ENCODE measurements at places on chromosomes 12 and 14.

- no peak for DNase-seq
Observed at GRCh38 chr12:109736552-109737108, 23.0 kb downstream of the FAM222A start.

DNA sequence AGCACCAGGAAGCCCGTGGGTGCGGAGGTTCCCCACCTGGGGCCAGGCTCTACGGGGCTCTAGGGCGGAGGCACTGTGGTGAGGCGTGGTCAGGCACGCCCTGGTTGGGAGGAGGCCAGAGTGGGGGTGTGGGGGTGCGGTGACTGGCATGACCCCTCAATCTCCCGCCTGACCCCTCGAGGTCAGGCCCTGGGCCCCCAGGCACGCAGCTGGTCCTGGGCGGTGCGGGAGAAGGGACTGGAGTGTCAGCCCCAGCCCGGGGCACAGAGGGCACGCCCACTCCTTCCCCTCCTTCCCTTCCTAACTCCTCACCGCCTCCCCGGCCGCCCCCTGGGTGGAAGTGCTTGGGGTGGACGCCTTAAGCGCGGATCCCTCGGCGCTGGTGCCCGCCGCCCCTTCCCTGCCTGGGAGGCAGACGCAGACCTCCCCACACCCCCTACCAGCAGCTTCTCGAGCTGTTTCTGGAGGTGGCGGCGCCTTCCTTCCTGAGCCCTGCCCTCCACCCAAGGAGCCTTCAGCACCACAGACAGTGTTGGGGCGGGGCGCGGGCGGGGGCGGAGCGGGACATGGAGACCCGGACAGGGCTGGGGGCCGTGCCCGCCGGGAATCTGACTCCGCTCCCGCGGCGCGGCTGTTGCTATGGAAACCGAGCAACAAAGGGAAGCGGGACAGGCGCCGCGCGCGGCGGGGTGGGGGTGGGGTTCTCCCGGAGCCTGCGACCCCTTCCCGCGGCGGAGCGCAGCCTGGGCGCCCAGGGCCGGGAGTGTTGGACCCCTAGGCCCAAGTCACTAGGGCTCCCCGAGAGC, 741 bp upstream of the CRIP2 start:
- peak; percentile 81 for DNase-seq

DNA sequence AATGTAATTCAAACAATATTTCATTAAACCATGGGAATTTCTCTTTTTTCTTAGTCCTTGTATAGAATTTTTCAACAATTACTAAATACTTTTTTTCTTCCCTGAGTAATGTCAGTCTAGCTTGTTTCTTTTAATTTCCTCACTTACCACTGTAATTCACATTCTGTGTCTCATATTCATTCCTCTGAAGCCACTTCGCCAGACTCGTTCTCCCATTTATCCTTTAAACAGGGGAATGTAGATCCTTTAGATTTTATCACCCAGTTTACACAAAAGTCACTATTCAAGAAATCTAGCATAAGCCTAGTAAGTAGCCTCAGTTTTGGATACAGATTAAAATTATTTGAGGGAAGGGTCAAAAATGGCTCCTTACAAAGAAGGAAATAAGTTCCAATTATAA, 6.8 kb downstream of the USP15 start:
- DNase-seq, result no peak

DNA sequence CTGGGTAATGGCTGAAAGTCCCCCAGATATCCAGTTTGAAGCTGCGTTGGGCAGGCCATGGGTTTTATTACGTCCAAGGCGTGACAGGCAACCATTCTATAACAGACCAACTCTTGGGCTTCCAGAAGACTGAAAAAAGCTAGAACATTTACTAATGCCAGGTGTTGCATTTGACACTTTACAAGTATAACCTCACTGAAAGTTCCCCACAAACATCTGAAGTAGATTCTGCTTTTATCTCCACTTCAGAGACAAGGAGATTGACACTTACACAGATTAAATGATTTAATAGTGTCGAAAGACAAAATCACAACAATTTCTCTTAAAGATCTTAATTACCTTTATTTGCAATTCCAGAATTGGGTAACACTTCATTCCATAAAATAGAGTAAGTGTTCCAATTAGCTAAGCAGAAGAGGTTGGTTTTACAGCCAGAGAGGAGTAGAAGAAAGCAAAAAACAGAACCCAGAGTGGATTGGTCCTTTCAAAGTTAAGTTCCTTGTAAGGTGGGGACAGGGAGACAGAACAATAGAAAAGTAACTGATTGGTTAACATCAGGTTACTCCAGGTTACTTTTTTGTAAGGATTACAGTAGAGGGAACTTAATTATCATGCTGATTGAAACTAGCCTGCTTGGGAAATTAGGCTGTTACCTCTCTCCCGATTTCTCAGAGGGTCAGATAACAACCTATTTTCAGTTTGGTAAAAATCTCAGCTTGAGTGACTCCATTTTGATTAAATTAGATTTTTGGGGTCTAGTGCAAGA, 11.3 kb downstream of the SOCS2 start:
- no peak for DNase-seq

DNA sequence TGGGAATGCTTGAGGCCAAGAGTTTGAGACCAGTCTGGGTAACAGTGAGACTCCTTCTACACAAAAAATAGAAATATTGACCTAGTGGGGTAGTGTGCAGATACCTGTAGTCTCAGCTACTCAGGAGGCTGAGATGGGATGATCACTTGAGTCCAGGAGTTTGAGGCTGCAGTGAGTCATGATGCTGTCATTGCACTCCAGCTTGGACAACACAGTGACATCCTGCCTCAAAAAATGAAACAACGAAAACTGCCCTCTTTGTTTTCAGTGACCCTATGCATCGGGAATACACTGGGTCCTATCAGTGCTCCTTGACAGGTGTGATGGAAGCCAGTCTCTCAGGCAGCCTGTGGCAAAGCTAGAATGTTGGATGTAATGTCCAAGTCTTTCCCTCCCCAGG, 311.5 kb upstream of the OR4E1 start:
- no peak for DNase-seq

DNA sequence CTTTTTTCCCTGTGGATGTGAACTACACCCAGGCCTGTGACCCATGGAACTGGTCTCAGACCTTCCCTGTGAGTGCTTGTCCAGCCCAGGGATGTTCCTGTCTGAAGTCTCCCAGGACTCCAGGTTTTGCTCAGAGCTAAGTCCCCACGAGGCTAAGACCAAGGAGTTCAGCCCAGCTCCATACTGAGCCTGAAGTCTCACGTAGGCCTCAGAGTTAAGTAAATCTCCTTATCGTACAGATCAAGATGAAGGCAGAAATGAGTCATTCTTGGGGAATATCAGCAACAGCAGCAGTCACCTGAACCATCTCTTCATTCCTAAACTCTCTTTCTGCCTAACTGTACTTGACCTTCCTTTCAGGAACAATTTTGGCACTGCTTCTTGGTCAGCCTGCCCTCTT, 139.8 kb downstream of the ANO6 start:
- no peak for DNase-seq

DNA sequence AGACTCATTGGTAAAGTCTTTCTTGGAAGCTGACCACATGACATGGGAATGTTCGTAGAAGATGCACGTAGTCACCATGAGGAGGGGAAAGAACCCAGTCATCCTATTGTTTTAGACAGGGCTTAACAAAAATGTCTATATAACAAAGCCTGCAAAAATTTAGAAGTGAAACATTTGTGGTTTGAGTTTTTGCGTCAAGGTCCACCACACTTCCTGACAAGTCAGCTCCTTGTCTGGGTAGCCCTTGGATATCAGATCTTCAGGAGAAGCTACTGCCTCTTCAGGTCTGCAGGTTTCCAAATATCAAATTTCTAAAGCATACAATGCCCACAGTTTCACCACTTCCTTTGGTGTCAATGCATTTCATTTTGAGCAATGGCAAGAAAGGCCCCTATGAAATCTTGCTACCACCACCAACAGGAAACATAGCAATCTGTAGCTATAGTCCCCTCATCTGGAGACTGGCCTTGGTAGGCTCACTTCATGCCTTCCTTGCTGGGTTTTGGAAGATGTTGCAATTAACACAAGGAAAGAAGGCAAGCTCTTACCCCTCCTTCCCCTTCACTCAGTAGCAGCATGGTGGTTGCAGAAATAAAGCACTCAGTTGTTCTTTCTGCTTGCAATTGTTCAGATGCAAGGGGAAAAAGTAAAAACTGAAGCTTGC, 235.2 kb downstream of the PCNX1 start:
- peak; percentile 36 for DNase-seq

DNA sequence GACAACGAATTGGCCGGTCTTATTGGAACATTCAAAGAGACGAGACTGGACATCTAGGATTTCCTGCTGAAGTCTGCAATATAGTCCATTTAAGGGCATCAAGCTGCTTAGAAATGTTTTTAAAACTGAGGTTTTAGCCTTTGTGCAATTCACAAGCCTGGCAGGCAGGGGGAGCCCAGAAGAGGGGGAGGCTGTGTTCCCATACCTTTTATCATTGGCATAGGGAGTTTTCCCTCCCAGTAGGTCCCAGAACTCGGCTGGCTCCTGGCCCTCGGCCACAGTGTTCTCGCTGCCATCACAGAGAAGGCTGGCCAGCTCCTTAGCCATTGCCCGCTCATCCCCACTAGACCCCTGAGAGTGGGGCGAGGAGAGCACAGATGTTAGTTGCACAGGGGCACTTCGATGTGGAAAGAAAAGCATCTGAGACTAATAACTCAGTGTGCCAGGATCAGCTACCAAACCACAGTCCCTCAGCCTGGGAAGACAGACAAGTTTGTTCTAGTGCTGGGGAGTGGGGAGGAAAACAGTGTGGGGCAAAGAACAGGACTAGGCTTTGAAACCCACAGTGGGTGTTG, 15.1 kb downstream of the AVIL start:
- peak; percentile 38 for DNase-seq

- DNase-seq, result no peak
Observed at GRCh38 chr14:89574420-89574819, 157.4 kb upstream of the FOXN3 start.

DNA sequence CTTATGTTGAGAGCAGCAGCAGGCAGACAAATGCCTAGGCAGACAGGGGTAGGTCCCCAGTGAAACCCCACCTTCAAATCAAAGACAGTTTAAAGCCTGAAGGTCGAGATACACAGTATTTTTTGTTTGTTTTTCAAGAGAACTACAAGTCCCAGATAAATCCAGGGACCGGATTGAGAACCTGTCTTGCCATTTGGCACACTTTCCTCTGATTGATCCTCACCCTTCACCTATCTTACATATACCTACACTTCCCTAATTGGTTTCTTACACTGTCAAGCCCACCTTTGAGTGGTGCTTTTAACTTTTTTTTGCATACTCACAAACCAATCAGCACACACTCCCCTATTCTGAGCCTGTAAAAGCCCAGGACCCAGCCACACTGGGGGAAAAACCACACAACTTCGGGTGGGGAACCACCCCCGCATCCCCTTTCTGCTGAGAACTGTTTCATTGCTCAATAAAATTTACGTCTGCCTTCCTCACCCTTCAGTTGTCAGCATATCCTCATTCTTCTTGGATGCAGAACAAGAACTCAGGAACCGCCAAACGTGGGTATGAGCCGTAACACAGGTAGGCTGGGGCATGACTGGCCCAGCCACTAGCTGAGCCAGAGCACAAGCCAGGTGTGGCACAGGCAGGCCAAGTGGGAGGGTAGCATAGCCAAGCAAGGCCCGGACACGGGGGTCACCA, 11.1 kb downstream of the DICER1 start:
- DNase-seq, result no peak

DNA sequence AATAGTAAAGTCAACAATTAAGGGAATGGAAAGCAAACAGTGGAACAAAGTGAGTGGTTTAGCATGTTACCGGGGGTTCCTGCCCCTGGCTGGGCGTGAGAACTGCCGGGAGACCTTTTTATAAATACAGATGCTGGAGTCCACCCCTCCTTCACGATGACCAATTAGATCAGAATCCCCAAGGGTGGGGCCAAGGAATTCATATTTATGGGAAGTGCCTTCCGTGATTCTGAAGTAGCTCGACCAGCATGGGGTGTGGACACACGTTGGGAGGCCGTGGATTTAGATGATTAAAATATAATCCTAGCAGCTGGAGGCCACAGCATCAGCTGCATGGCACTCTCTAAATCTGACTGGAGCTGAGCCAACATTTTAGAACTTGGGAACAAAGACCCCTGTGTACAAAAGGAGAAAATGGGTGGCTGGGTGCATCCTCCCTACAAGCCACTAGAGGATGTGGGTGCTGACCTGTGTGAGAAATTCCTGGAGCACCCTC, 87.9 kb downstream of the SRRM4 start:
- DNase-seq, result no peak

GRCh38 chr12:127830065-127830460, 436.9 kb upstream of the TMEM132C start:
- no peak for DNase-seq

- no peak for DNase-seq
Observed at GRCh38 chr14:104355101-104356019, 217.0 kb downstream of the KIF26A start.

- peak; percentile 57 for DNase-seq
Observed at GRCh38 chr14:60349663-60350365, 100.8 kb downstream of the PPM1A start.

GRCh38 chr14:96052541-96053247, 13.5 kb downstream of the C14orf132 start:
- no peak for DNase-seq

DNA sequence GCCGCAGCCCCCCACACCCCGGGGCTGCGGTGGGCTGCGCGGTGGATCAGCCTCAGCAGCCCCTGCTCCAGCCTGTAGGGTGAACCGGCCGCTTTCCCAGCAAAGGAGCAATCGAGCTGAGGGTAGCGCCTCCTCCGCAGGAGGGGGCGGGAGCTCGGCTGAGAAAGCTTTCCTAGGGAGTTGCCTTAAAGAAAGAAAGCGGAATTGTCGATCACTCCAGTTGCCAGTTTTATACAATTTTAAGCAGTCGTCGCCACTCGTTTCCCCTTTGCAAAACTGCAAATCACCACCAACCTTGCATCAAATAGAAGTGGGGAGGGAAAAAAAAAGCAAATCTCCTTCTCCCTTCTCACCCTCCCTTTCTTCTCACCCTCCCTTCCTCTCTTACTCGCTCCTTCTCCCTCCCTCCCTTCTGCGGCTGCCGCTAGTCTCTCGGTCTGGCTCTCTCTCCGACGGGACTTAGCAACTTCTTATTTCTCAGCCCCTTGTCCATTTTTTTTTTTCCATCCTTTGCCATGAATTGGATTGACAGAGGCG, at the start of gene PDE3A:
TSS of gene PDE3A (plus strand) at position 424 of the 537 bp plus-strand sequence. CDS start 748 bp downstream, outside the sequence.
- DNase-seq, result no peak

DNA sequence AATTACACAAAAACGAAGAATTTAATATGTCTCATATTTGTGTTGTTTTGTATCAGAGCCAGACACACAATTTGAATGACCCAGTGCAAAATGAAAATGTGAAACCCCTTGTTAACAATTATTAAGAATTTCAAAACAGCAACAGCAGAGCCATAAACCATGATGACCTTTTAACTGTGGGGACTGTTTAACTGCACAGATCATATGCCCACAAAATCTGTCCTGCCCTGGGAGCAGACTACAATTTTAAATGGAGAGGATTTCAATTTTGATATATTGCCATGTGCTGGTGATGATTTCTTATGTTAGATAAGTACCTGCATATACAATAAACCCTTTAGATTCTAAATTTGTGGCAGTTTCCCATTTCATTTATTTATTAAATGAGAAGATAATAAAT, 455.5 kb upstream of the MGAT4C start:
- no peak for DNase-seq

- DNase-seq, result peak; percentile 84
Observed at GRCh38 chr14:103141117-103141796, 18.0 kb downstream of the TNFAIP2 start.
